Putamen (tissue), 1 donor: ENCODE measurements at places on chromosomes 7 and 10.

DNA sequence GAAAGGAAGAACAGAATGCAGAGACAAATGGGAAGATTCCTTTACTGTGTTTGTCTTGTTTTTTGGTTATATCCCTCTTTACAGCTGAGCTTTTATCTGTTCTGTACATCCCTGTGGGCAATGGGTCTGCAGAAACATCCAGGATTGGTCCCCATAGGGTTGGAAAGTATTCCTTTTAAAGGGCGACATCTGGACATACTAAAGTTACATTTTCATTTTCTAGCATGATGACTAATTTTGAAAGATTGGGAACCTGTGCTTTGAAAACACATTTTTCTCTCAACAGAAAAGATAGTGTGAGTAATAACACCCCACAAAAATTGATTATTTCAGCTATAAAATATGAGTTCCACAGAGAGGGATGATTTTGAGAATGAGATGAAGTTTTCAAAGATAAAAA, 435.8 kb downstream of the GPAM start:
- no peak for DNase-seq

GRCh38 chr10:56360967-56361612, at the start of gene ZWINT:
Gene ZWINT, minus strand, starts transcription at chr10:56361259. Its CDS starts 23 bp downstream, at chr10:56361236.
- DNase-seq, result peak; percentile 94

DNA sequence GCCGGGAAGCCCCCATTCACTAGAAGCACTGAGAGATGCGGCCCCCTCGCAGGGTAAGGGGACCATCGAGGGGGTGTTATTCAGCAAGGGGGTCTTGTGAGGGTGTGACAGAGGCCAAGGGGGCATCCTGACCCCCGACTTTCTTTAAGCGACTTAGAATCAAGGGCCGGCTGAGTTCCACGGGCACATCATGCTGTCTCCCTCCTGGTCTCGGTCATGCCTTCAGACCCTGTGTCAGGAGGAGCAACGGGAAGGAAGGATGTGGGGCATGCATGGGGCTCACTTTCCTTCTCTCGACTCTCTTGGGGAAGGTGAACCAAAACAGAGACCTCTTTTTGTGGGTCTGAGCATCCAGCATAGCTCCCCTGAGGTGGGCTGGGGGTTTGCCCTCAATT, 2.5 kb downstream of the ACSL5 start:
- DNase-seq, result no peak

- no peak for DNase-seq
Observed at GRCh38 chr7:1219498-1219897, 13.2 kb upstream of the UNCX start.

- peak; percentile 31 for DNase-seq
Observed at GRCh38 chr7:90708841-90709317, 112.8 kb downstream of the CDK14 start.

DNA sequence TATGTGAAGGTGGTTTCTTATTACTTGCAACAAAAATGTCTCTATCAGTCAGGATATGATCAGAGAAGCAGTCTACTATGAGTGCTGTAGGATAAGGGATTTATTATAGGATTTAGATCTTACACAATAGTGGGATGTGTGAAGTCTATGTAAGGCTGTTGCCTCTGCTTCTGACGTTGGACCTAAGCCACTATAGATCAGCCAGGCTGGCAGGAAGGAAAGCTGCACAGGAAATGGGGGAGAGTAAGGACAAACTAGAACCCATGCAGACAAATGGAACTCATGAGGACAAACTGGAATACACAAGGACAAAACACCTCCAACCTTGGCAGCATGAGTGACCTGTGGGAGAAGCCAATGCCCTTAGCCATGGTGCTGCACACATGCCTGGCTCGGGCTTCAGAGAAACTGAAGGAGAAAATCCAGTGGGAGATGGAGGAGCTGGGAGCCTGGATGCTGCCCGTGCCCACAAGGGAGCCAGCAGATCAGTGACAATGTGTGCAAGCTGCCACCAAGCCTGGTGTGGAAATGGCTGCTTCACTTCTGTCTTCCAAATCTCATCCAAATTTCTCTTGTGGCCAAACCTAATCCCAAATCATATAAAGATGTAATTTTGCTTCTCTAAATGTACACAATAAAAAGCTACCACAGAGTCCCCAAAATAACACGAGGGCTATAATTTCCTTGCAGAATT, 147.0 kb upstream of the PCGF5 start:
- no peak for DNase-seq

GRCh38 chr10:21810582-21811244, 192.8 kb downstream of the DNAJC1 start:
- no peak for DNase-seq

DNA sequence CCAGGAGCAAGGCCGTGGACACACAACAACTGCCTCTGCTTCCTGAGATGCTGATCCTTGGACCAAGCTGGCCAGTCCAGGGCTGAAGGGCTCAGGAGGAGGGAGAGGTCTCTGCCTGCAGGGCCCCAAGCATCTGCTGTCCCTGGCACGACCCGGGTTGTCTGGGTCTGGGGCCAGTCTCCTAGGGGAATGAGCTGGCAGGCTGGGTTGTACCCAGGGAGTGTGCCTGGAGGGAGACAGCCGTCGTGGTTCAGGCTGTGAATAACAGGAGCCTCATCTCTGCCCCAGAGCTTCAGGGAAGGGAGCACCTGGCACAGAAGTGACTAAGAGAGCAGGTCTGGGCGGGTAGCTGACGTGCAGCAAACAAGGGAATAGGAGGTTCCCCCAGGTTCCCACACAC, 17.9 kb upstream of the SERPINE1 start:
- DNase-seq, result no peak

DNA sequence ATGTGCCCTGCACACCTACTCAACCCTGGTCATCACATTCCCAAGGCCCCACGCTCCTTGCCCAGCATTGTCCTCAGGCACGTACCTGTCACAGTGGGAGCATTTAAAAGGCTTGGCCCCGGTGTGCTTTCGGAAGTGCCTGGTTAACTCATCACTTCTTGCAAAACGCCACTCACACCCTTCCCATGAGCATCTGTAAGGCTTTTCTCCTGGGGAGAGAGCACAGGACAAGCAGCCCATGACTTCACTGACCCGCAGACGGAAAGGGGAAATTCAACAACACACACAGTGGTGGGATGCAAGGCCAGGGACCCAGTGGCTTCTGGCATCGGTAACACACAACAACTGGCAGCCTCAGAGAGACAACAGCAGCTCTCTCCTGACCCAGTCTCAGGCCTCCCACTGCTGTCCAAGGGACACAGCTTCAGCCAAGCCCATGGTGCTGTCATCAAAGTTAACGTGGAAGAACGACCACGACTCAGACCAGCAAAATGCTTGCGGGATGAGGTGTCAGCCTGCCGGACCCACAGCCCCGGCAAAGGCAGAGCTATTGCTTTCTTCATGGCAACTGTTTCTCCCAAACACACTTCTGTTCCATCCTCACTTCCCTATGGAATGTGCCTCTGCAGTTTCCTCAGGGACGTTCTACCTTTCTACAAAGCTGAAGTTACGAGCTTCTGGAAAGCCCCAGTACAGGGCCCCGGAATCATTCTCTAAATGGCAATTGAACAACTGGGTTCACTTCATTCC, 4.8 kb downstream of the KLF6 start:
- DNase-seq, result no peak

- no peak for DNase-seq
Observed at GRCh38 chr10:14656052-14656730, 118.5 kb downstream of the FAM107B start.

- DNase-seq, result no peak
Observed at GRCh38 chr10:112296908-112297331, 13.7 kb downstream of the TECTB start.

- no peak for DNase-seq
Observed at GRCh38 chr7:80749270-80749669, 110.8 kb downstream of the CD36 start.

- DNase-seq, result no peak
Observed at GRCh38 chr7:55470261-55470660, 102.0 kb downstream of the VOPP1 start.

GRCh38 chr10:6014241-6014761, 37.0 kb upstream of the IL15RA start:
- peak; percentile 30 for DNase-seq

DNA sequence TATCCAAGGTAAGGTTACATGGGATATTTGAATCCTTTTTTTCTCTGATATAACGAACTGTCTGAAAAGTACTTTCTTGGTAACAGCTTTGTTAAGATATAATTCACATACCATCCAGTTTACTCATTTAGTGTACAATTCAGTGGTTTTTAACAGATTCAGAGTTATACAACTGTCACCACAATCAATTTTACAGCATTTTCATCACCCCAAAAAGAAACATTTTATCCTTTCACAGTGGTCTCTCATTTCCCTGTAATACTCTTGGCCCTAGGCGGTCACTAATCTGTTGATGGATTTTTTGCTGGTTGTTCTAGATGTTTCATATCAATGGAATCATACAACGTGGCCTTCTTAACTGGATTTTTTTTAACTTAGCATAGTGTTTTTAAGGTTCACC, 91.6 kb downstream of the GLCCI1 start:
- DNase-seq, result no peak

- no peak for DNase-seq
Observed at GRCh38 chr10:21529032-21529910, 3.8 kb upstream of the SKIDA1 start.

- DNase-seq, result no peak
Observed at GRCh38 chr10:11335881-11336430, 275.5 kb downstream of the USP6NL start.

DNA sequence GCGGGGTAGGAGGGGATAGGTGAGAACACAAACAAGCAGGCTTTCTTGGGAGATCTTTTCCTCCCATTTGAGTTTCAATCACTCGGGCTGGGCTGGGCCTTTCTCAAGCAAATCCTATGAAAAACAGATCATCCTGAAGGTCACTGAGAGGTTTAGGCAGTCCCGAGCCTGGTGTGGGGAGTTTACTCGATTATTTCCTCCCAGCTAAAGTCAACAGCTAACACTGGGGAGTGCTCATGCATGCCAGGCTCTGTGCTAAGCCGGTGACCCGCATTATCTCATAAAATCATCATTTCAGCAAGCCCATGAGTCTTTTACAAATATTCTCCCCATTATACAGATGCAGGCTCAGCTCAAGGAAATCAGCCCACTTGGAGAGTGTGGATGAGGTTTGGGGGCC, 85.0 kb upstream of the PAX2 start:
- no peak for DNase-seq

DNA sequence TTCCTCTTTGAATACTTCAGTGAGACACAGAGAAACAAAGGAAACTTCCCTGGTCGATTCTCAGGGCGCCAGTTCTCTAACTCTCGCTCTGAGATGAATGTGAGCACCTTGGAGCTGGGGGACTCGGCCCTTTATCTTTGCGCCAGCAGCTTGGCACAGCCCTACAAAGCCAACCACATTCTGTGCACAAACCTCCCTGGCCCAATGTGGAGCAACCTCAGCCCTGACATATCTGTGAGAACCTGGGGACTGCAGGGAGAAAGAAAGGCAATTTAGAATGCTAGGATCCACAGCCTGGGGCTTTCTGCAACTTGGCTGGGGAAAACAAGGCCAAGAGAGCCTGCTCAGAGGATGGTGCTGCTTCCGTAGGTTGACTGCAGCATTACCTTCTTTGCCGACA, 63.5 kb upstream of the PRSS58 start:
- DNase-seq, result no peak

DNA sequence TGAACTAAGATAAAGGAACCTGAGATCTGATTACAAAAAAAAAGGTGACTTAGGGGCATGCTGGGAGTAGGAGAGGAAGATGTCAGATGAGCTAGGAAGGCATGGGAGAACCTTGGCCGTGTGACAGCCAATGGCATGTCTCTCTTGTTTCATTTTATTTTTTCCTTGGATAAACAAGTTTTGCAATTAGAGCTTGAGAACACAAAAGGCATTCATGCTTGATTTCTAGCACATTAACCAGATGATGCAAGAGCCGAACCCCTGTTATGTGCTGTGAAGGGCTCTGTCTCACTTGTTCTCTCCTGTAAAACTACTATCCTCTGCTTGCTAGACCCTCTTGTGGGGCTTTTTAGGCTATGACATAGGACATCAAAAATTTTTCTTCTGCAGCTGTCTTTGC, 134.3 kb upstream of the ASAH2 start:
- DNase-seq, result peak; percentile 70

- no peak for DNase-seq
Observed at GRCh38 chr7:100895956-100896731, 456 bp upstream of the ACHE start.

- no peak for DNase-seq
Observed at GRCh38 chr10:70368774-70369482, 13.5 kb downstream of the LRRC20 start.

DNA sequence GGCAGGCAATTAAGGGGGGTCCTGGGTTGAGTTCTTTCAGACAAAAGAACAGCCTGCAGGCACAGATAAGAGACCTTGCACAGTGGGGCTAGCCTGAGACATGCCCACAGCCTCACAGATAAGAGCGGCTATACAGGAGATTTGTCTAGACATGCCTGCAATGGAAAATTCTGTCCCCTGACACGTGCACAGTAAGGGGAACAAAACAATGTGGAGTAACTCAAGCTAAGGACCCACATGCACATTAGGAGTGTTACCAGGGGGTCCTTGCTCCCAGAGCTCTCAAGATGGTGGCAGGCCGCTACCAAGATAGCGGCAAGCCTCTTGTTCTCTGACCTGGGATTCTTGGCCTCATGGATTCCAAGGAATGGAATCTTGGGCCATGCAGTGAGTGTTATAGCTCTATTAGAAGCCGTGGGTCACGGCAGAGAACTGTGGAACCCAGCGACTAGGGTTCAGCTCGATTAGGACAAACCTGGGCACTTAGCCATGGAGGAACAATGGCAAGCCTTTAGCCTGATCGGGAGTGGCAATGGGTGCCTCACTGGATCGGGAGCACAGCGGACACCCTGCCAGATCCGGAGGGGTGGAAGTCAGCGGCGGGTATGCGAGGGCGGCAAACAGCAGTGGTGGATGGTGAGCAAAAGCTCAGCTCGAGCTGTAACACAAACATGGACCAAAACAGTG, 196.9 kb downstream of the CCSER2 start:
- no peak for DNase-seq

- DNase-seq, result no peak
Observed at GRCh38 chr7:32489788-32490126, 423 bp downstream of the LSM5 start.

DNA sequence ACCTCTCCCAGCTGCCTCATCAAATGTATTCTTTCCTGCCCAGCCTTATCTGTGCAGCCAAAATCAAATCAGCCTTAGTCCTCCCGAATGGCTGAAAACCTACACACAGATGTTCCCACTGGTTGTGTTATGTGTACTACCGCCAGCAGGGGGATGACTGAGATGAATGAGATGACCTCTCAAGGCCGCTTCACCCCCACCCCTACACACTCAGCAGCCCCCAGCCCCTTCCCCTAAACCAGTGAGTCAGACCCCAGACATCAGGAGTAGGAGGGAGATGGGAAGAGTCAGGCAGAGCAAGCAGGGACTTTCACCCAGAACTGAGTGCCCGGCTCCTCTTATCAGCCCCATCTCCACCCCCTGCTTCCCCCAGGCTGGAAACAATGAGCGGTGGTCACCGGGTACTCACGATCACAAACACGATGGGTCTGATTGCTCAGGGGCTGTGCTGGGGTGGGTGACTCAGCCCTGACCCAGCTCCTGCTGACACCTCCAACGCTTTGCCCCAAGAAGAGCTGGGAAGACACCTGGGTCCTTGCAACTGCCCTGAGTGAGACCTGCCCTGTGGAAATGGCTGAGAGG, 6.5 kb upstream of the C10orf105 start:
- no peak for DNase-seq

- no peak for DNase-seq
Observed at GRCh38 chr10:47451998-47452494, 31.9 kb downstream of the ANXA8 start.
